IgD-negative memory B cell (primary cell): ENCODE measurements at places on chromosomes 7 and 10. TPM values are rescaled to one million over a fixed set of nuclear protein-coding genes. Genes with fewer than 3 reads are reported as not detected.

Gene VDAC2
- polyA plus RNA-seq: 134 TPM

Gene FAM107B
- 113 TPM for polyA plus RNA-seq

Gene PILRA
- polyA plus RNA-seq: 2.3 TPM

Gene CPA4
- polyA plus RNA-seq: not detected

Gene TAS2R41
- not detected for polyA plus RNA-seq

Gene TMEM270
- not detected for polyA plus RNA-seq

Gene CPA5
- not detected for polyA plus RNA-seq

Gene PRPS1L1
- polyA plus RNA-seq: not detected

Gene CPVL
- 1.6 TPM for polyA plus RNA-seq

Gene FXYD4
- not detected for polyA plus RNA-seq

Gene CTAGE4
- polyA plus RNA-seq: not detected

Gene MDH2
- polyA plus RNA-seq: 177 TPM

Gene HOXA9
- polyA plus RNA-seq: 0.20 TPM

Gene RINT1
- 11.6 TPM for polyA plus RNA-seq

Gene ZNF425
- 0.95 TPM for polyA plus RNA-seq

Gene C10orf71
- polyA plus RNA-seq: not detected

Gene NUDT13
- polyA plus RNA-seq: 1.3 TPM

Gene MACC1
- polyA plus RNA-seq: 1.2 TPM

Gene ANKRD61
- 0.24 TPM for polyA plus RNA-seq

Gene SLC13A4
- polyA plus RNA-seq: 0.15 TPM

Gene TMEM236
- polyA plus RNA-seq: not detected

Gene ZNF398
- 13.2 TPM for polyA plus RNA-seq

Gene SUGCT
- 1.3 TPM for polyA plus RNA-seq

Gene YKT6
- 46.3 TPM for polyA plus RNA-seq

Gene OR6B1
- polyA plus RNA-seq: not detected

Gene SPDYE1
- 0.10 TPM for polyA plus RNA-seq

Gene CRHR2
- not detected for polyA plus RNA-seq

Gene SPDYE2B
- not detected for polyA plus RNA-seq

Gene FAM25G
- not detected for polyA plus RNA-seq

Gene ANKRD22
- not detected for polyA plus RNA-seq

Gene NYAP1
- not detected for polyA plus RNA-seq

Gene CD36
- polyA plus RNA-seq: 0.69 TPM

Gene SYT15
- polyA plus RNA-seq: 0.45 TPM

Gene AVPI1
- 3.3 TPM for polyA plus RNA-seq

Gene GRM3
- not detected for polyA plus RNA-seq

Gene SHH
- polyA plus RNA-seq: not detected

Gene C10orf143
- polyA plus RNA-seq: 21.1 TPM

Gene TOMM7
- polyA plus RNA-seq: 479 TPM

Gene PKD1L1
- polyA plus RNA-seq: 0.06 TPM

Gene ITIH2
- not detected for polyA plus RNA-seq

Gene ATOH7
- polyA plus RNA-seq: not detected

Gene LIPM
- polyA plus RNA-seq: not detected

Gene CALU
- polyA plus RNA-seq: 20.8 TPM

Gene DLD
- 45.2 TPM for polyA plus RNA-seq

Gene TCAF2
- polyA plus RNA-seq: 2.4 TPM

Gene GDF2
- polyA plus RNA-seq: not detected

Gene HSPA14
- polyA plus RNA-seq: 11.3 TPM

Gene CPXM2
- not detected for polyA plus RNA-seq

Gene ARHGEF35
- 0.86 TPM for polyA plus RNA-seq

Gene EFCAB10
- not detected for polyA plus RNA-seq

Gene AZGP1
- polyA plus RNA-seq: not detected
